ENCODE measurements at places on chromosomes 7 and 10.

DNA sequence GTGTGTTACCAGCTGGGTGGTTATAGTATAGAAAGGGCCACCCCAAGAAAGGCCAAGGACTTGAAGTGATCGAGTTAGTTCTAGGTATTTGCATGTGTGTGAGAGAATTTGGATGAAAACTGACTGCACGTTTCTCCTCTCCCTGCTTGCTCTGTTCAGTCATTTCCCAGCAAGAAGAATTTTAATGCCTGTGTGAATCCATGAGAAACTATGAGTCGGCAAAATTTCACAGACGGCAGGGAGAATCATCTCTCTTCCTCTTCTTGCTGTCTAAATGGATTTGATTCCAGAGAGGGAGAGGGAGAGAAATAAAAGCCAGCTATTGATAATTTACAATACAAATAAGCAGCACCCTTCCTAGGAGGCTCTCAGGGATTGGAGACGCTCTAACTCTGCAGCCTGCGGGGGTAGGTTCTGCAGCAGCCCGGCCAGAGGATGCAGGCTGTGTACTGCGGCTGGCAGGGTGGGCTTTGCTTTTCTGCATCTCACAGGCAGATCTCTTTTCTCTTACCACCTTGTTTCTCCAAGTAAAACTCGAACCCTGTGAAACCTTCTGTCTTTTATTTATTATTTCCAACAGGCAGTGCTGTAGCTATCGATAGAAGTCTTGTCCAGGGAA, 183.6 kb downstream of the TCF7L2 start:
- no peak for DNase-seq

DNA sequence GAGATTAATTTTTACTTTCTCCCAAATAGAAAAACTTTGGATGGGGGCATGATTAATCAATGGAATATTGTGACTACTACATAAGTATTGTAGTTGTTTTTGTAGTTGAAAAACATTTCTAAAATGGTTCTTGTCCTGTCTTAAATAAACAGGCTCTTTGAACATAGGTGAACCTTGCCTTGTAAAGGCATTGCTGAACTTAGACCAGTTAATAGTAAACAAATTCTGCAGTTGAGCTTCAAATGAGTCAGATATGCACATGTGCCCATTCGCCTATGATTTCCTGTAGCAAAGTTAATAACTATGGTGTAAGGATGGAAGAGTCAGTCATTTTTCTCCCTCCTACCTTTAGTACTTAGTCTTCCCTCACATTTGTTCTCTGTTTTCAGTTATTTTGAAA, 22.6 kb downstream of the CUTC start:
- DNase-seq: no peak

- DNase-seq: no peak
Measured at GRCh38 chr7:28890137-28890536, 68.0 kb downstream of the TRIL start.

GRCh38 chr10:17866346-17866745, 57.2 kb downstream of the MRC1 start:
- DNase-seq: no peak

DNA sequence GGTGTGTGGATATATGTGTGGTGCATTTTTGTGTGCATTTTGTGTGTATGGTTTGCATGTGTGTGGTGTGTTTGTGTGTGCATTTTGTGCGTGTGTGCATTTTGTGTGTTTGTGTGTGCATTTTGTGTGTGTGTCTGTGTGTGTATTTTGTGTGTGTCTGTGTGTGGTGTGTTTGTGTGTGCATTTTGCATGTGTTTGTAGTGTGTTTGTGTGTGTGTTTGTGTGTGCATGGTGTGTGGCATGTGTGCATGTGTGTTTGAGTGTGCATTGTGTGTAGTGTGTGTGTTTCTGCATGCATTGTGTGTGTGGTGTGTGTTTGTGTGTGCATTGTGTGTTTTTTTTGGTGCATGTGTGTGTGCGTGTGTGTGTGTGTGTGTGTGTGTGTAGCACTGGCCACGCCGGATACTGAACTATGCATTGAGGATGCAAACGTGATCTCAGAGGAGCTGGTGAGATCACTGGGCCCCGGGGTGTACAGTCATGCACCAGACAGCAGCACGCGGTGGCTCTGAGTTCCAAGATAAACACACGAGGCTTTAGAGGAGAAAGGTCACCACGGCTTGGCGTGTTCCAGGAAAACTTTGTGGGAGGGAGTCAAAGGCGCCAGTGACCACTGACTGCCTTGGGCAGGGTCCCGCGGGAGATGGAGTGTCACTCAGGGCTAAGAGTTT, 106.6 kb upstream of the SHH start:
- no peak for DNase-seq

GRCh38 chr7:103097041-103097440, 22.1 kb downstream of the ARMC10 start:
- no peak for DNase-seq

- no peak for DNase-seq
Measured at GRCh38 chr7:2484868-2485267, 8.7 kb upstream of the GRIFIN start.

- no peak for DNase-seq
Measured at GRCh38 chr7:139899328-139899955, 70.4 kb downstream of the TBXAS1 start.

DNA sequence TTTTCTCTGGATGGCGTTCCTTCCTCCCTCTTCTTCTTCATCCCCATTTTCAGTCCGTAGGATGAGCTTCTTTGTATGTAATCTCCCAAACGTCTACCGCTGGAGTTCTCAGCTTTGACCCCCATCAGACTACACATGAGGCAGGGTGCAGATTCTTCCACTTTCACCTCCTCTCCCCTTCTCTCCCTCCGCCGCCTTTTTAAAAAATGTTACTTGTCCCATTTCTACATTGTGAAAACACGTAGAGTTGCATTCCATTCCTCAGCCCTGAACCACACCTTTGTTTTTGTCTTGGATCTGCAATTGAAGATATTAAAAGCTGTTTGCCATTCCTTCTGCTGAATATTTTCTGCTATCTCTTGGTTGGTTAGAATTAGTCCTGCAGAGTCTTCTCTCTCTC, 6.2 kb downstream of the ADIRF start:
- DNase-seq: no peak

GRCh38 chr10:131640045-131640644, 260.7 kb upstream of the PPP2R2D start:
- no peak for DNase-seq

DNA sequence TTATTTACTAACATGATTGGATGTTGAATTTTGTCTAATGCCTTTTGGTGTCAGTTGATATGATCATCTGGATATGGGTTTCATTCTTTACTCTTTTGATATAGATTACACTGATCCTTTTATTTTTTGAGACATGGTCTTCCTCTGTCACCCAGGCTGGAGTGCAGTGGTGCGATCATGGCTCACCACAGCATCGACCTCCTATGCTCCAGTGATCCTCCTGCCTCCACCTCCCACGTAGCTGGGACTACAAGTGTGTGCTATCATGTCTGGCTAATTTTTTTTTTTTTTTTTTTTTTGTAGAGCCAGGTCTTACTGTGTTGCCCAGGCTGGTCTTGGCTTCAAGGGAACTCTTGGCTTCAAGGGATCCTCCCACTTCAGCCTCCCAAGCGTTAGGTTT, 27.1 kb downstream of the BMS1 start:
- DNase-seq: no peak

- DNase-seq: no peak
Measured at GRCh38 chr7:25675789-25676474, 447.6 kb upstream of the NPVF start.

- DNase-seq: no peak
Measured at GRCh38 chr7:20233362-20233761, 16.2 kb upstream of the MACC1 start.

DNA sequence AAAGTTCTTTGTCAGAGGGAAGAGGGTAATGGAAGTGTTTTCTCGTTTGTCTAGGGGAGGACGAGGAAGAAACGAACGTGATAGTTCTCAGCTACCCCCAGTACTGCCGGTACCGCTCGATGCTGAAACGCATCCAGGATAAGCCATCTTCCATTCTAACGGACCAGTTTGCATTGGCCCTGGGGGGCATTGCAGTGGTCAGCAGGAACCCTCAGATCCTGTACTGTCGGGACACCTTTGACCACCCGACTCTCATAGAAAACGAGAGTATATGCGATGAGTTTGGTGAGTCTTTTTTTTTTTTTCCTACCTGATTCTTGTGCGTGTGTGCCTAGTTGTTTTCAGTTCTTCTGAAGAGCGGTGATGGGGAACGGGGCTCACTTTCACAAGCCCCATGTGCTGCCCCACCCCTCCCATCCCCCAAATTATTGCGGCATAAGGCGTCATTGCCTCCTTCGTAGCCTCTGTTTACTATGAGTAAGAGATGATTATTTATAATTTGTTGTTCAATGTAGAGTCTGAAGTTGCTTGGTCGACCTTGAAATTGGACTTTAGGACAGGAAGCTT, 98.6 kb downstream of the ARID5B start:
- DNase-seq: no peak

GRCh38 chr7:49295146-49295545, 370.8 kb downstream of the CDC14C start:
- DNase-seq: no peak

DNA sequence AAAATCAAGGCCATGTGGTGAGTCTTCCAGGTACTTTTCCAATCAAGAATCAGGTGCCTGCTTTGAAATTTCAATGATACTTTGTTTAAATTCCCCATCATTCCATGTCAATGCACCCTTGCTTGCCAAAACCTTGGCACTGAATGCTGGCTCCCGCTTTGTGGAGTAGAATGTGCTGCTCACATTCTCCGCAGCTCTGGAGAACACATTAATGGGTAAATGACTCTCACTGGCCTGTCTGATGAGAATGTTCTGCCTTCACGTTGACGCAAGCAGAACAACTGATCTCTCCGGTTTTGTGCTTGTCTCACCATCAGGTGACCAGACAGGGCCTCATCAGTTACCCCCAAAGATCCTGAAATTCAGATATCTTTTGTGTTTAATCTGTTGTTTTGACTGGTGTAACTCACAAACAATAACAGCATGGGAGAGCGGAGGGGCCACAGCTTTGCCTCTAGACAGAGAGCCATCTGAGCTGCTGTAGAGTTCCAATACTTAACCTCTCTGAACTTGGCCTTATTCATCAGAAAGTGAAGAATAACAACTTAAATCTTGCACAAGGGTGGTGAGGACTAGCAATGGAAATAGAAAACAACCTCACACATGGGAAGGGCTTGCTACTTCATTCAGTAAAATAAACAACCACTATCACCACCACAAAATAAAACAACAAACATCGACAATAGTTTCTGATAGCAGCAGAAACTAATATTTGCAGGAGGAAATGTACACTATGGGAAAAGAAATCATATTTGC, 276.9 kb upstream of the IGFBP3 start:
- no peak for DNase-seq

DNA sequence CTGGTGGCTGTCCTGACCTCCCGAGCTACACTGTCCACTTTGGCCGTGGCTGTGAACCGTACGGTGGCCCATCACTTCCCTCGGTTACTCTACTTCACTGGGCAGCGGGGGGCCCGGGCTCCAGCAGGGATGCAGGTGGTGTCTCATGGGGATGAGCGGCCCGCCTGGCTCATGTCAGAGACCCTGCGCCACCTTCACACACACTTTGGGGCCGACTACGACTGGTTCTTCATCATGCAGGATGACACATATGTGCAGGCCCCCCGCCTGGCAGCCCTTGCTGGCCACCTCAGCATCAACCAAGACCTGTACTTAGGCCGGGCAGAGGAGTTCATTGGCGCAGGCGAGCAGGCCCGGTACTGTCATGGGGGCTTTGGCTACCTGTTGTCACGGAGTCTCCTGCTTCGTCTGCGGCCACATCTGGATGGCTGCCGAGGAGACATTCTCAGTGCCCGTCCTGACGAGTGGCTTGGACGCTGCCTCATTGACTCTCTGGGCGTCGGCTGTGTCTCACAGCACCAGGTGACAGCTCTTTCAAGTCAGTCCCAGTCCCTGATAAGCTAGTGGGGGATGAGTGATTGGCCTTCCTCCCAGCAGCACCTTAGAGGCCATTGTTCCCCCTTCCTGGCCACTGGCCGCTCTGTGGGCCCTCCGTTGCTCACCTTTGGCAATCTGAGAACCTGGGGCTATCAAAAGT, 3.0 kb downstream of the CHPF2 start:
- DNase-seq: no peak

- DNase-seq: no peak
Measured at GRCh38 chr7:121992068-121992467, 119.1 kb downstream of the PTPRZ1 start.

DNA sequence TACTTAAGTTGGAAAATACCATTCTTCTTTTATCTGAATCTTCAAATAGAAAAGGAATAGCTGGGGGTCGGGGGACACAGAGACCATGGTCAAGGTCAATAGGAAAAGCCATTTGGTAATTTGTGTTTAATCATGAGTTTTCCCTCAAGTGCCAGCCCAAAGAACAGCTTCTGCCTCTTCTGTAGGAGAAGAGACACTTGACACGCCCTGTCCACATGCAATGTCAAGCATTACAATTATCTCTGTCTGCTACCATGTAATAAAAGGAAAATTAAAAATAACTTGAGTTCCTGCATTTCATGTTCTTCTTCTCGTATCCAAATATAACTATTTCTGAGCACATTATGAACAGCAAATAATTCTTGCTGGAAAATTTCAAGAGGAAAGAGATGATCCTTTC, 241.7 kb downstream of the IPMK start:
- no peak for DNase-seq

DNA sequence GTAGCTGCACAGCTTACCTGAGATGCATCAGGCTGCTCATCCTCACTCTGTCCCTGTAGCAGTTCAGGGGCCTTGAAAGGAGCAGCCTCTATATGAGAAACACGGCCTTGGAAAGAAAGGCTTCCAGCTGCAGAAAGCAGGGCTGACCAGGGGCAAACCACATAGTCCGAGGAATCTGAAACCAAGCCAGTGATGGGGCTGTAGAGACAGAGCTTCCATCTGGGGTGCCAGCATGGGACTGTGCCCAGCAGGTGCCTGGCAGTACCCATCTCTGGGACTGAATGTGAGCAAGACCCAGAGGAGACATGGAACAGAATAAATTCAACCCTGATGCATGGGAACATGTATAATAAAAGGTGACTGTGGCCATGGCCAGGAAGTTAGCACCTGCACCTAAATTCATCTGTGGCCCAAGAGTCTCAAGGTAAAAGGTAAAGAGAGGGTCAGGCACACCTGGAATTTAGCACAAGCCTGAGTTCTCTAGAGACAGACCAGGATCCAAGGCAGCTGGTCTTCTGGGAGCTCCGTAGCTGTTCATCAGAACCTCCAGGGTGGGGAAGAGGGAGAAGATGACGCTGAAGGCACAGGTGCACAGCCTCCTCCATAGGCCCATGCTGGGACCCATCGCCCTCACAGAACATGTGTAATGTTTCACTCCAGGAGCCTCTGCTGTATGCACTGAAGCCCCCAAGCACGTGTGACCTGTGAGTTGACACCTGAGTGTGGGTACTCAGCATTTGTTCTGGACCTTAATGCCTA, 25.3 kb downstream of the FRMPD2 start:
- DNase-seq: no peak

GRCh38 chr10:71363936-71364335, 32.8 kb upstream of the CDH23 start:
- DNase-seq: no peak

DNA sequence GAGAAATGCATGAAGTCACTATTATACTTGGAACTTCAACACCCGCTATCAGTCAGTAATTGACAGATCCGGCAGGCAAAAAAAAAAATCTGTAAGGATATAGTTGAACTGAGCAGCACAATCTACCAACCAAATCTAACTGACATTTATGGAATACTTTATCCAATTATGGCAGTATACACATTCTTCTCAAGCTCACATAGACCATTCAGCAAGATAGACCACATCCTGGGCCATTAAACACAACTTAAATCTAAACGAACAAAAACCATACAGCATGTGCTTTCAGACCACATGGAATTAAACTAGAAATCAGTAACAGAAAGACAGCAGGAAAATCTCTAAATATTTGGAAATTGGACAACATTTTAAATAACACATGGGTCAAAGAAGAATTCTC, 112.7 kb downstream of the MPP7 start:
- DNase-seq: no peak

- no peak for DNase-seq
Measured at GRCh38 chr7:117645481-117646165, 165.8 kb downstream of the CFTR start.
